Activated T-cell treated with anti-CD3 and anti-CD28 coated beads for 1 hour (primary cell): ENCODE measurements at places on chromosomes 11 and 22.

DNA sequence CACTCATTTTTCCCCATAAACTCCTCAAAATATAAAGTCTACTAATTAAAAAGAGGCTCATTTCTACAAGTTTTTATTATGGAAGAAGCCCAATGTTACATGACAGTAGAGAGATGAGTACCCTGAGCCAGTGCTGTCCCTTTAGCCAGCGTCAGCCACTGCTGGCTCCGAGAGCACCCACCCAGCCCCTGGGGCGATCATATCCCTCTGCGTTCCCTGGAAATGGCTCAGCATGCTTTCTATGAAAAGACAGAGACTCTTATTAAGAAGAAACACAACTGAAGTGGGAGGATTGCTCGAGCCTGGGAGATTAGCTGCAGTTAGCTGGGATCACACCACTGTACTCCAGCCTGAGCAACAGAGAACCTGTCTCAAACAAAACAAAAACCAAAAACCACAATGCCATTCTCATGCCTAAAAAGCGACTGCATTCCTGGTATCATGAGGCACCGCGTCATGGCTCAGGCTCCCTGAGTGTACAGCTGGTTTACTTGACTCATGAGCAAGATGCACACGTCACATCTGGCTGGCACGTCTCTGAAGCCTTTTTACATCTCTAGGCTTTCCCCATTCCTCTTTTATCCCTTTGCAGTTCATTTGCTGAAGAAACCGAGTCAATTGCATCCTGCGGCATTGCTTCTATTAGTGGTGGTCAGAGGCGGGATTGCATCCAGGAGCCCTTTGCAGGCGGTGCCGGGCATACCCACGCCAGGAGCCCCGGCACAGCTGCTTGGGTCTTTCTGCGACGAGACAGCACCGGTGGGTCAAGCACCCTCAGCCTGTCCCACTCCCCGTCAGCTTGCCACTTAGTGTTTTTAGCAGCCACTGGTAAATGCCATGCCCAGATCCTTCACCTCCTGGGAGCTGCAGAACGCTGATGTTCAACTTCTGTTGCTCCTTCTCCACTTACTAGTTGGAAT, 119.9 kb downstream of the CTTN start:
- DNase-seq = no peak

GRCh38 chr11:104690241-104690640, 208.0 kb downstream of the CASP12 start:
- no peak for DNase-seq

- no peak for DNase-seq
Observed at GRCh38 chr22:27113211-27113635, 455.8 kb downstream of the MIAT start.

DNA sequence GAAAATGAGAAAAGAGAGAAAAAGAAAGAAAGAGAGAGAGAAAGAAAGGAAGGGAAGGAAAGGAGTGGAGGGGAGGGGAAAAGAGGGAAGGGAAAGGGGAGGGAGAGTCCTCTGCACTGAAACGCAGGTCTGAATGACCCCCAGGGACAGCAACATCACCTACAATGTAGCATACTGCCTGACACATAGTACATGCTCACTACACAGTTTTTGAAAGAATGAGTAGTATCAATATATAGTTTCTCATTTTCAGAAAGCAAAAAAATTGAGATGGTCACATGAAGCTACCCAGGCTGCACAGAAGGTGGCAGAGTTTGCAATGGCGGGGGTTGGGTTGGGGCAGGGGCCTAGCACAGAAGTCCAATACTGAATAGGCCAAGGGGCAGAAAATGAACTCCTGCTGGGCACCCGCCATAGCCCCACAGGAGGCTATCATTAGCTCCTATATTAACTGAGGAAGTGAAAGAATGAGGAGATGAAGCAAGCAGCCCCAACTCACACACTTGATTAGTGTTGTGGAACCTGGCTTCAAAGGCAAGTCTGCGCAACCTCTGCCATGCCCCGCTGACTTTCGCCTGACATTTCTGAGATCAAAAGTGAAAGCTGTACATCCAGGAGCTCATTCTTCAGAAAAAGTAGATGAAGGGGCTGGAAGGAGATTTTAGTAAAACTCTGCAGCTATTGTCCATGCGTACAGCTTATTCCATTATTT, 241.2 kb upstream of the SYN3 start:
- no peak for DNase-seq

- no peak for DNase-seq
Observed at GRCh38 chr11:93858121-93858775, 7.8 kb upstream of the VSTM5 start.

DNA sequence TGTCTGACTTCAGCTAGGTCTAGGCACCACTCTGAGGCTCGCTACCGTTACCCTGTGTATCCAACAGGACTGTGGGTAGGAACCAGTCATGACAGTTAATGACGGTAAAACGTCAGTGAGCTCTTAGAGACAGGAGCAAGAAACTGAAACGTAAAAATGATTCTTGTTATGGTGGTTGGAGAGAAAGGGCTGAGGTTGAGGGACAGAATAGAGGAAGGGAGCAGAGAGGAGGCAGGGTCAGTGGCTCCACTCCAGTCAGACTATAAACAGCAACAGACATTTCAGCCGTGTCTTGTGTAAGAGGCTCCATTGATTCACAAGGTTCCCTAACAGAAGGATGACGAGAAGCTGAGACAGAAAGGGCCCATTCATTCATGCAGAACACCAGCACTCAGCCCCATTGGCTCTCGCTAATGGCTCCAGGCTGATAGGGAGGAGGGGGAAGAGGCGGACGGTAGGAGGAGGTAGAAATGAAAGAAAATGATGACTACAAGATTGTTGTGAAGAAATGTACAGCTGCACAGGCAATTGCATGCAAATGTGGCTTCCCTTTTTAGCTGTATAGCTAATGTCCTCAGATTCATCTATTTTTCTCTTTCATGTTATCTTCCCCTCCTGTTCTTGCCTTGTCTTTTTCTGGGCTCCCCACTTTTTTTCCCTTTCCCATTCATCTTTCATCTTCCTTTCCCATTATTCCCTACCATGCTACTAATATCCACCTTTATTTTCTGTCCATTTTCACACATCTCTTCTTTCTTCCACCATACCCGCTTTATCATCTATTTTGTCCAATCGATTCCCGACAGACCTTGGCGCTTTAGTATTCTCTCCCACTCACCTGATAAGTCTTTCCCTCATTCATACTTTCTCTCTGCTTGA, 34.3 kb downstream of the ETS1 start:
- no peak for DNase-seq

- DNase-seq = no peak
Observed at GRCh38 chr11:120229451-120230424, 10.2 kb upstream of the POU2F3 start.

DNA sequence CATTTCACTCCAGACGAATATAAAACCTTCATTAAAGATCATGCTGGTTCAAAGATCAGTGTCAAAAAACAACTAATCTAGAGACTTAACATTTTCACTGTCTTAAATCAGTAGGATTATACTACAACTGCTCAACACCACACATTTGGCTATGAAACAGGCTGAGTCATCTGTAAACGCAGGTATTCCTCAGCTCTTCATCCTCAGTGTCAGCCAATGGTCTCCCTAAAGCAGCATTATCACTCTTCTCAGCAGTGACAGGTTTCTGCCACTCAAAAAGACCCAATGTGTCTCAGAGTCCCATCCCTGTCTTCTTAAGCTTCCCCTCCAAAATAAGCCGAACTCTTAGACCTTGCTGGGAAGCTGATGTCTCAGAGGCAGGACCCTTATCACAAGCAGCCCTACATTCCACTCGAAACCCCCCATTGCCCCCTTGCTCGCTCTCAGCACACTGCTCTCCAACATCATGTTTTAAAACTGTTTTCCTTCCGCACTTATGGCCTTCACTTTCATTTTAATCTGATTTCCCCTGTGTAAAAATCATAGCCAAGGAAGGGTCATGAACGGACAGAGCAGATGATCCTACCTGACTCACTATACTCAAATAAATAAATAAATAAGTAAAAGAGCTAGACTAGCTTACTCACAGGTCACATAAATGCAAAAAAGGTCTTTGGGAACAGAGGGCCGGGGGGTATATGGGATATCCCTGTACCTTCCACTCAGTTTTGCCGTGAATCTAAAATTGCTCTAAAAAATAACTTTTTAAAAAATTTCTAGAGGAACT, 23.0 kb downstream of the CDON start:
- no peak for DNase-seq

GRCh38 chr22:46418827-46419226, 83.3 kb downstream of the TRMU start:
- no peak for DNase-seq

GRCh38 chr11:118953265-118953664, 2.8 kb upstream of the UPK2 start:
- DNase-seq = no peak

DNA sequence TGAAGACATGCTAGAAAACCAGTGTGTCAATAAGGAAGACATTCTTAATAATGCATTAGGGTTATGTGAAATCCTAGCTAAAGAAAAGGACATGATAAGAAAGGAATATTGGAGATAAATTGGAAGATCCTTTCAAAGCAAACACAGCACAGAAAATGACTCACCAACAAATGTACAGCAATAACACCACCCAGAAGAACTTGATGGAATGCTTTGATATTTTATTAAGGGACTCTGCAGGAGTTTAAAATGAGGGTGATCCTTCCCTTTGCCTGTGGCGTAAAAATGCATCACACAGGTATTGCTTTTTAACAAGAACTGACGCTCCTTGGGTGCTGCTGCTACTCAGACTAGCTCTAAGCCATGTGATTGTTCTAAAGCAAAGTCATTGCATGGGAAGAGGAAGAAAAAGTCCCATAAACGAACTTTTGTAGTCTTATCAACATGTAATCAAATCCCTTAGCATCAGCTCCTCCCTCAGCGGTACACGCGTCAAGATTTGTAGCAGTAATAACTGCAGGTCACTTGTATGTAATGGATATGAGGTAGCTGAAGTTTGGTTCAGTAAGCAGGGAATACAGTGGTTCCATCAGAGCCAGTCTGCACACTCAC, 48.4 kb upstream of the EED start:
- DNase-seq = no peak

- DNase-seq = no peak
Observed at GRCh38 chr11:60150279-60150678, 32.6 kb downstream of the MS4A6A start.

DNA sequence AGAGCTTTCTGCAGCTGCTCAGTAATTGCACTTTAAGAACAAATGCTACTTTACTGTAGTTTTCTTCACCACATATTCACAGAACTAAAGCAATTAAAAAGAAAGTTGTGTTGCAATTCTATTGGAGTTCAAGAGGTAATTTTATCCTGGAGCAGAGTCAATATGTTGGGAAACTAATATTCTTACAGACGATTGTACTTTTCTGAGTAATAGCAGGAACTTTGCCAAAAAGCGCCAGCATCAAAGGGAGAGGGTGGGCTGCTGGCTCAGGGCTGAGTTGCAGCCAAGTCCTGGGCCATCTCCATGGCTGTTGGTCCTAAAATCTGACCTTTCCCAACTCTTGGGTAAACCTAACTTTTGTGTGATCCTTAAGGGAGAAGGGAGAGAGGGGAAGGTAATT, 73.6 kb upstream of the MYO18B start:
- no peak for DNase-seq

DNA sequence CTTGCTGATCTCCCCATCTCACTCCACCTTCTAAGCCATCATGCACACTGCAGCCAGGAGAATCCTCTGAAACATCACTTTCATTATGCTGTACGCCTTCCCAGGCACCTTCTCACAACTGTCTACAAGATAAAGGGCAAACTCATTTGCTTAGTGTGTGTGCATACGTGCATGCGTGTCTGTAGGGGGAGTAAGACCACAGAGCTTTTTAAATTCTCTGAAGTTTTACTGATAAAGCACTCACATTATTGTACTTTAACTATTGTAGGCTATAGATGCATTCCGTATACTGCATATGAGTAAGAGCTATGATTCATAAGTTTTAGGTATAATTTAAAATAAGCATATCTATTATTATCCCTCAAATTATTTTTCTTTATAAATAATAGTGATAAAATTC, 15.3 kb upstream of the ANKK1 start:
- no peak for DNase-seq

DNA sequence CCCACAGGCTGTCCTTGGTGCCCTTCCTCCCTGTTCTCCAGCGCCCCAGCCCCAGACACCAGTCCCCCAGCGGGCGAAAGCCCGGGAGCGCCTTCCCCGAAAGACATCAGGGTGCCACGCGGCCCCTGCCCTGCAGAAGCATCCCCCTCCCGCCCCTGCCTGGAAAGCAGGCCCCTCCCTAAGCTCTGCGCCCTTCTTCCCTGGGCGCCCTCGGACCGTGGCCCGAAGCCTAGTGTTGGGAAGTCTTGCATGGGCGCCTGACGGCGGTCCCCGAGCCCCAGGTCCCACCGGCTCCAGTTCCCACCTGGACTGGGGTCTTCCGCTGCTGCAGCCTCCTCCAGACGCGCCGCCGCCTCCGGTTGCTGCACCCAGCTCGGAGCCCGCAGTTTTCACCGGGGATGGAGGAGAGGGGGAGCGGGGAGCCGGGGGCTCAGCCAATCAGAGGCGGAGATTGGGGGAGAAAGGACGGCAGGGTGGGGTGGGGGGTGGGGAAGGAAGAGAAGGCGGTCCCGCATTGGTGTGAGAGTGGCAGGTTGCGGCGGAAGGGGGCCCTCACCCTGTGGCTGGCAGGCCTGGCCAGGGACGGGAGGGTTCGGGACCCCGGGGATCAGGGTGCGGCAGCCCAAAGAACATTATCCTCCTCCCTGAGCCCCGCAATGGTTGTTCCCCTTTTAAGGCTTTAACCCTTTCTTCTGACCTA, at the start of gene THY1:
THY1 (minus strand) TSS at position 364 of the 700 bp plus-strand sequence. CDS start 2,267 bp downstream, outside the sequence.
- no peak for DNase-seq

- no peak for DNase-seq
Observed at GRCh38 chr11:18485913-18486528, 30.4 kb downstream of the LDHAL6A start.

DNA sequence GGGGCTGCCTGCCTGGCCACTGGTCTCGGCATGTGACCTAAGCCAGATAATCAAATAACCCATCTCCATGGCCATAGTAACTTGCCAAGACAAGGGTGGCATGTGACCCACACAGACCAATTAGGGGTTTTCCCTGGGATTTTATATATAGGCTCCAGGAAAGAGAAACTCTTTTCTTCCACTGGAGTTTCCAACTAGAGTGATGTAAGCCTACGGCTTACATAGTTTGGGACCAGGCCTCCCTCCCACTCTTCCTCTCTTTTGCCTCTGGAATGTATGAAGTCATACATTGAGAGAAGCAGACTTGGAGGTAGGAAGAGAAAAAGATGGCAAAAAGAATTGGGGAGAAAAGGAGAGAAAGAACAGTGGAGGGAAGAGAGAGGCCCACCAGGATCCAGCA, 84.6 kb upstream of the LDLRAD3 start:
- DNase-seq = no peak

GRCh38 chr11:67698247-67698646, 23.8 kb upstream of the ALDH3B2 start:
- no peak for DNase-seq
